ENCODE measurements at places on chromosomes 7 and 10.

DNA sequence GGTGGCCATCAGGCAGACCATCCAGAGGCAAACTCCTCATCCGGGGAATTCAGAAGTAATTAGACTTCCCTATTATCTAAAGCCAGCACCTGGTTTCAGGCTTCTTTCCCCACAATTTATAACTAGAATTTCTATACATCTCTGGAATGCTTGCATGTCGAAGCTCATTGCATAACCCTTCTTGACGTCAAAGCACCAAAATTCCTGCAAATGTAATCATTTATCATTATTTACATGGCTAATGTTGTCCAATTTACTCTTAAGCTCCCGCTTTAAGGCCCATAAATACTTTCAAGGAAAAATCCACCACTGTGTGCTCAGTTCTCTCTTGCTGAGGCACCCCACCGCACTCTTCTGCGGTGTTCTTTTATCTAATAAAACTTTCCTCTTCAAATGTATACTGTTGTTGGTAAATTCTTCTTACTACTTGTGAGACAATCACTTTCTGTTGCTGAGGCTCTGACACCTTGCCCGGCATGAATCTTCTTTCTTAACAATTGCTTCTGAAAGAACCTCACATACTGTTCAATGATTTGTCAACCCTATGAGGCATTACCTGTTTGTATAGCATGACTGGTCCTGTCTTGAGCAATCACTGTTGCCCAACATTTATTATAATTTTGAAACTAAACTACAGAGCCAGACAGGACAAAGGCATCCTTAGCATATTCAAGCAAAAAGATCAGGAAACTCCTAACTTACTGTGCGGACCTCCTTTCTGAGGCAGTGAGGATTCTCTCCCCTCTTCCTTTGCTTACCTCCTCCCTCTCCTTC lies 17.4 kb upstream of the GPR141 start:
- no peak for DNase-seq

GRCh38 chr10:127570036-127570435 lies 20.9 kb downstream of the NPS start:
- DNase-seq, result no peak

DNA sequence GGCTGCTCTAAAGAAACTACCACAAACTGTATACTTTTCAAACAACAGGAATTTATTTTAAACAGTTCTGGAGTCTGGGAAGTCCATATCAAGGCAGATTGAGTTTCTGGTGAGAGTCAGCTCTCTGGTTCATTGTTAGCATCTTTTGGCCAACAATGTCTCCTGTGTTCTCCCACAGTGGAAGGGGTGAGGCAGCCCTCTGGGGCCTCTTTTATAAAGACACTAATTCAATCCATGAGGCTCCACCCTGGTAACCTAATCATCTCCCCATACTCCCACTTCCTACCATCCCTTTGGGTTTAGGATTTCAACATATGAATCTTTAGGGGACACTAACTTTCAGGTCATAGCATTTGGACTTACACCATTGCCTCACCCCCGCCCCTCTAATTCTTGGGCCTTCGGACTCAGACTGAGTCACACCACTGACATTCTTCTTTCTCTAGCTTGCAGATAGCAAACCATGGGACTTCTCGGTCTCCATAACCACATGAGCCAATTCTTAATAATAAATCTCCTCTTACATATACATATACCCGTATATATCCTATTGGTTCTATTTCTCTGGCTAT lies 64.3 kb upstream of the ANTXRL start:
- no peak for DNase-seq

GRCh38 chr10:102457591-102458150 lies 6.3 kb upstream of the C10orf95 start:
- DNase-seq, result no peak

DNA sequence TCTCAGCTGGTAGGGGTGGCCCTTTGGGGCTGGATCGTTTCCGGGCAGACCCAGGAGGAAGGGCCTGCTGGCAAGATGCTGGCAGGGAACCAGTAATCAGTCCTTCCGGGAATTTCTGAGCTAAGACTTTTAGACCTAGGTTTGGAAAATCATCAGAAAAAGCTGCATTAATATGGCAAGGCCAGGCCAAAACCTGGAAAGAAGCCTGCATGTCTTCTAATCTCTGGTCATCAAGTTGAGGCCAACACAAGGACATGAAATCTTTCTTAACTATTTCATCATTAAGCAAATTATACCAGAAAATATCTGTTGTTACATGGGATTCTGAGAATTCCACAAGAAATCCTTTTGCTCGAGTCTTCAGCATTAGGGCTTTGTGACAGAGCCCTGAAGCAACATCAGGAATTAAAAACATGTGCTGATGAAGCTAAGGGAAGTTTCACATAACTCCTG lies 19.9 kb downstream of the CPA1 start:
- no peak for DNase-seq

DNA sequence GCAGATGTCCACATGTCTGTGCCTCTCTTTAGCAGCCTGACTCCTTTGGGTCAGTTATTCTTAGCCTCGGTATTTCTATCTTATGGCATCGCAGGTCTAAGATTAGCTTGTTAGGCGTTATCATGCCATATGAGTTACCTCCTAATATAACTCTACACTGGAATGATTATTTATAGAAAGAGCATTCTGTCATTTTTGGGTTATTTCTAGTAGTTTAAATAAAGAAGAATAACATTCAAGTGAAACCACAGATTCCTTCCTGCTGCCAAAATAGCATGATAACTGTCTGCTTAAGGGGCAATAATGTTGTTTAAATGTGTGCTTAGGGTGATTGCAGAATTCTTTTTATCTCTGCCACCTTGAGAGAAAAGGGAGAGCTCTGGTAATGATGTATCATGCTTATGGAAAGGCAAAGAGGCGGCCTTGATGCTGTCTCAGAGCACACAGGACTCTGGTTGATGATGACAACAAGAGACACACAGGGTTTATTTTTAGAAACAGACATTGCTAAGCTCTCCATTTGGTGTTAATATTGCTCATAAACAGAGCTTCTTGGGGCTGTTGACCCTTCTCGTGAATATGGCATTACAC lies 10.4 kb downstream of the HDAC9 start:
- DNase-seq, result no peak

- no peak for DNase-seq
Observed at GRCh38 chr10:96298362-96298761, 5.9 kb upstream of the DNTT start.

DNA sequence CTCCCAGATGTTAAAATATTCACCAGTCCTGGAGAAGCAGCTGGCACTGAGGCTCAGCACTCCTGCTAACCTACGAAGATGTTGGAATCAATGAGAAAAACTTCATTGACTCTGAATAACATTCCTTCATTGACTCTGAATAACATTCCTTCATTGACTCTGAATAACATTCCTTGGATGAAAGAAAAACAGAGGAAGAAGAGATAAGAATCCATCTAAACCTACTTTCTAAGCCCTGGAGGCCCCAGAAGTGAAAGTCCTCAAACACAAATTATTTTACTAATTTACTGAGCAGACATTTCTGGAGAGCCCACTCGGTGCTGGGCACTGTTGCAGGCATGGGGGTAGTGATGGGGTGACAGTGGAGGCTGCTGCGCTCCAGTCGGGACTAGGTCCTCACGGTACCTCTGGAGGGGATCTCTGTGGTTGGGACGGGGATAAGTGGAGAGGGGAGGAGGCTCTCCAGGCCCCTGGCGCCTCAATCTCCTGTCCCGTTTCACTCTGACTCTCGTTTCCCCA lies 254.1 kb downstream of the WDR37 start:
- DNase-seq, result no peak

GRCh38 chr10:99527526-99528493 lies 4.9 kb upstream of the NKX2-3 start:
- no peak for DNase-seq

DNA sequence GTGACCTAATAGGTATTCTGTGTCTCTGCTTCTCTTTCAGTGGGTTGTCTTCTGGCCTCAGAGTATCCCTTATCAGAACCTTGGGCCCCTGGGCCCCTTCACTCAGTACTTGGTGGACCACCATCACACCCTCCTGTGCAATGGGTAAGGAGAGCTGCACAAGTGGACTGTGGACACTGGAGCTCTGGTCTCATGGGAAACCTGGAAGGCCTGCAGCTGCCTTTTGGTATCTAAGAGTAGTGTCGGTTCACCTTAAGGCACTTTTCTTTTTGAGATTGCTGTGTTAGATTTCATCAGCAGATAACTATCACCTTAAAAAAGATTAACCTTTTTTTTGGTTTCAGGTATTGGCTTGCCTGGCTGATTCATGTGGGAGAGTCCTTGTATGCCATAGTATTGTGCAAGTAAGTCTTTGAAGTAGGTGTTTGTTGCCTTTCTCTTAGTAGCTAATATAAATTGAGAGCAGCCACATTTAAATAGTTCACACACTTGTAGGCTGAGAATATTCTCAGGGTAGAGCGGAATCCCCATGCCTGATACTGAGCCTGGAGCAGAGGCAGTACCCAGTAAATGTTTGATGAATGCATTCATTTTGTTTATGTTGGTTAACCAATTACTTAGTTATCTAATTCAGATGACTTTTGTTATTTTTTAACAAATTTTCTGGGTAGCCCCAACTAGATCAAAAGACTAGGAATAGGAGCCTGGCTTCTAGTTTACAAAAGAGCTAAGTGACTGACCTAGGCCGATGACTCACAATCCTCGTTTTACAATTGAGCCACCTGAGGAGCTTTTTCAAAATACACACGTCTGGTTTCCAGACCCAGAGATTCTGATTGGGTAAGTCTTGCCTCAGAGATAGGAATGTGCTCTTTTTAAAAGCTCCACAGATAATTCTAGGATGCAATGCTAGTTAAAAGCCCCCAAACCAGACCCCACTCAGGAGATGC lies 3.6 kb downstream of the TMEM254 start:
- DNase-seq, result no peak

DNA sequence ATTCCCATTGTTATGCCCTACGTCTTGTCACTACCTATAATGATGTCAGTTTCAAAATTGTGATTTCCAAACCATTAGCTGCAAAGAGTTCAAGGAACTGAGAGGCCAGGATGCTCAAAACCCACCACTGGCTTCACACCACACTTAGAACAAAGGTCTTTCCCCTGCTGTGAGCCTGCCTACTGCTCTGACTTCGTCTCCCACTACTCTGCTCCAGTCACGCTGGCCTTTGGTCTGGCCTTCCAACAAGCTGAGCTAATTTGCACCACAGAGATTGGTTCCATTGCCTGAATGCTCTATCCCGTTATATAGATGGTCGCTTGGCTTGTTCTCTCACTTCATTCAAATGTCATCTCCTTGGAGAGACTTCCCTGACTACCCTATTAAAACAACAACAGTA lies 572.1 kb upstream of the GALNT17 start:
- no peak for DNase-seq

DNA sequence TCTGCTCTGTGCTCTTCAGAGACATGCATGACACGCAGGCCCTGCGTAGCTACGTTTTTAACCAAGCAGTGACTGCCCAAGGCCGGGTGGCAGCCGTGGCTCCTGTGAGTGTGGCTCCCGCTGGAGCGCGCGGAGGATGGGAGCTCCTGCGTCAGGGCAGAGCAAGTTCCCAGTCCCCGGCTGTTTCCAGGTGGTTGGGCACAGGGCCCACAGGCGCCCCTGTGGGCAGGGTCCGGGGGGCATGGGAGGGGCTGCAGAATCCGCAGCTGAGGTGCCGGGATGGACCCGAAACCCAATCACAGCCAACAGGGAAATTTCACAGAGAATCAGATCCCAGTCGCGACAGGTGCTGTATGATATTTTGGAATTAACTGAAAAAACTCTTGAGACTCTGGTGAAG lies 9.8 kb downstream of the NKX6-2 start:
- DNase-seq, result no peak

GRCh38 chr7:47142169-47142866 lies 439.6 kb downstream of the TNS3 start:
- DNase-seq, result no peak

GRCh38 chr10:30967650-30968410 lies 63.8 kb downstream of the ZNF438 start:
- DNase-seq, result no peak

DNA sequence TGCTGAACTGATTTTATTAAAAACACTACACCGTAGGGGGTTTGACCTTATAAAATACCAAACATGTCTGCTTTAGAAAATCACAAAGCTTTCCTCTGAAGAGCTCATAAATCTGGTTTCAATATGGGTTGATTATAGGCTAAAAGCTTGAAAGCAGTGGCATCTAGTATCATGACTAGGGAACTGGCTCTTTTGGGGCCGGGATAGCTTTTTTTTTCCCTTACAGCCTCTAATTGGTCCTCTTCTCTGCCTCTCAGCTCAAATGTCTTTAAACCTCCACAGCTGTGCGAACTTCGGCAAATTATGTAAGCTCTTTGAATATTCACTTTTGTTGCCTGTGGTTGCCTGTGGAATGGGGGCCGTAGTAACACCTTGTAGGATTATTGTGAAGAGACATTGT lies 8.4 kb downstream of the BAMBI start:
- DNase-seq, result no peak

DNA sequence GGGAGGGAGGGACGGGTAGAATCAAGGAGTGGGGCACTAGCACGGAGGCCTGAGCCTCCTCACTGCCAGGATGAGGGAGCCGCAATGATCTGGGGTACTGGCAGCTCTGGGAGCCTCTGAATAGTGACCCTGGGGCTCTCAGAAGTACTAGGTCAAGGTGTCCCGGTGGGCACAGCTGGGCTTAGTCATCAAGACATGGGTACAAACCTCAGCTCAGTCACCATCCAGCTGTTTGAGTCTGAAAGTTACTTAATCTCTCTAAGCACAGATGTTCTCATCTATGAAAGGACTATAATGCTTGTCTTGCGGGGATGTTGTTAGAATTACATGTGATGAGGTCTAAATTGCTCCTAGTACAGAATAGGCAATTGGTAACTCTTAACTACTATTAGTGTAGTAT lies 276.8 kb downstream of the KCNMA1 start:
- DNase-seq, result no peak

DNA sequence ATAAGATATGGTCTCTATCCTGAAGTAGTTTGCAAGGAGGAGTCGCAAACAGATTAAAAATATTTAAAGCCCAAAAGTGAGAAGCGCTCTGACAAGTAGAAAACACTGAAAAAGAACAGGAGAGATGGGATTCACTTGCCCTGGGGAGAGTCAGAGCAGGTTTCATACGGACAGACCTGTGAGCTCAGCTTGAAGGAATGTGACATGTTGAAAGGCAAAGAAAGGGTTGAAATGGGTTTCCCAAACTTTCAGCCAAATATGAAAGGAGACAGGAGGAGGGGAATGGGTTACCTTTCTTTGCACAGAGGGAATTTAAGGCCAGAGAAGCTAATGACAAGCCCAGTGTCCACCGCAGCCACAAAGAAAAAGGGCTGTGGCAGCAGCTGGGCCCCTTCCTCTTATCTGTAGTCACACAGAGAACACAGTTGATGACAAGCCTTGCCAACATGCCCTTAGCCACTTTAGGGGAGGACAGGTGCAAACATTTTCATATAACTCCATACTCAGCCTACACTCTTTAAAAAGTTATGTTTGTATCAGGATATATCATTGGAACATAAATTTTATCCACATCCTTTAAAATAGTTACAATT lies 14.9 kb downstream of the HOXA1 start:
- no peak for DNase-seq

GRCh38 chr10:52258799-52259425 lies 55.2 kb upstream of the DKK1 start:
- DNase-seq, result no peak

DNA sequence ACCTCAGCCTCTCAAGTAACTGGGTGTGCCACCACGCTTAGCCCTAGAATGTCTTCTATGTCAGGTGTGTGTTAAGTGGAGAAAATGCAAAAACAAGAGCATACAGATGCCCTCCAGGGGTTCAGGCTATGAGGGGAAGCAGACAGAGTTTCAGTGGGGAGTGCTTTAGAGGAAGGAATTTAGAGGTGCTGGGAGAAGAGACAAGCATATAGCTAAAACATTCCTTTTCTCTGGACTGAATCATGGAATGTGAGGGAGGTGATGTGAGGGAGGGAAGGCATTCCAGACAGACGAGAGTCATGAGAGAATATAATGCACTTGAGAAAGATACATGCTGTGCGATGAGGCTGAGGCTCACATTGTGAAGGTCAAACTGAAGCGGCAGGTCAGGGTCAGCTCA lies 6.6 kb upstream of the ZNF786 start:
- DNase-seq, result no peak
